ENCODE measurements at places on chromosomes 11 and 22.

GRCh38 chr22:28053896-28054818, 135.1 kb upstream of the PITPNB start:
- DNase-seq, result no peak

DNA sequence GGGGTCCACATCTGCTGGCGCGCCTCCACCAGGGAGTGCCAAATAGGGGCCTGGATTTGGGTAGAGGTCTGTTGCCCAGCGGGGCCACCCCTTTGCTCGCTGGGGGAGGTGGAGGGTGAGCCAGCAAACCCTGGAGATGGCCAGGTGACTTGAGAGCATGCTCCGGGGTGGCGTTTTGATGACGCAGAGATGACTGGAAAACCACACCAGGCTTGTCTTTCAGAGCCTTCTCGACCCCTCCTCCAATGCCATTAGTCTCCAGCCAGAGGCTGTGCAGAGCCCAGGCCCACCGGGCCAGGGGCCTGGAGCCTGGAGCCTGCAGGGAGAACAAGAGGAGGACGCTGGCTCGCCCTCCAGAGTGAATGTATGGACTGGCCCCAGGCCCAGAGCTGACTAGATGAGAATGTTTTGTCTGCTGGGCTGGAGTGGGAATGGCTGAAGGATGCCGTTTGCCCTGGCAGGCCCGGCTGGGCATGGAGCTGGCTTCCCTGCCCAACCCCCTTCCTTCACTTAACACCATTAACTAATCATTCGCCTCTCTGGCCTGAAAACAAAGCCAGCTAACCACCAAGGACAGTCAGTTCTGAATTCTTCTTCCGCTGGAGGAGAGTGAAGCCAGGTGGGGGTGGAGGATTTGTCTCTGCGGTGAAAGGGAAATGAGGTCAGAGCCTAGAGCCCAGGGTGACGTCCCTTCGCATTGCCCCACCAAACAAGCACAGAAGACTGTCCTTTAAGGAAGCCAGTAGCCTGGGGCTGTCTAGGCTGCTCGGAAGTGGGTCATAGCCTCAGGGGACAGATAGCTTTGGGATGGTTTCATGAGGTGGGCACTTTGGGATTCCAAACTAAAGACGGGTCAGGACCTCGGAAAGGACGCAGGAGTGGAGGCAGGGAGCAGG, 1.6 kb upstream of the MCAM start:
- no peak for DNase-seq

- DNase-seq, result peak; percentile 77
Observed at GRCh38 chr11:95231881-95232605, 1.0 kb upstream of the SESN3 start.

GRCh38 chr11:123195188-123196059, at the start of gene CLMP:
TSS of gene CLMP (minus strand) at chr11:123195248. CDS start at chr11:123194940, 308 bp downstream.
- no peak for DNase-seq

DNA sequence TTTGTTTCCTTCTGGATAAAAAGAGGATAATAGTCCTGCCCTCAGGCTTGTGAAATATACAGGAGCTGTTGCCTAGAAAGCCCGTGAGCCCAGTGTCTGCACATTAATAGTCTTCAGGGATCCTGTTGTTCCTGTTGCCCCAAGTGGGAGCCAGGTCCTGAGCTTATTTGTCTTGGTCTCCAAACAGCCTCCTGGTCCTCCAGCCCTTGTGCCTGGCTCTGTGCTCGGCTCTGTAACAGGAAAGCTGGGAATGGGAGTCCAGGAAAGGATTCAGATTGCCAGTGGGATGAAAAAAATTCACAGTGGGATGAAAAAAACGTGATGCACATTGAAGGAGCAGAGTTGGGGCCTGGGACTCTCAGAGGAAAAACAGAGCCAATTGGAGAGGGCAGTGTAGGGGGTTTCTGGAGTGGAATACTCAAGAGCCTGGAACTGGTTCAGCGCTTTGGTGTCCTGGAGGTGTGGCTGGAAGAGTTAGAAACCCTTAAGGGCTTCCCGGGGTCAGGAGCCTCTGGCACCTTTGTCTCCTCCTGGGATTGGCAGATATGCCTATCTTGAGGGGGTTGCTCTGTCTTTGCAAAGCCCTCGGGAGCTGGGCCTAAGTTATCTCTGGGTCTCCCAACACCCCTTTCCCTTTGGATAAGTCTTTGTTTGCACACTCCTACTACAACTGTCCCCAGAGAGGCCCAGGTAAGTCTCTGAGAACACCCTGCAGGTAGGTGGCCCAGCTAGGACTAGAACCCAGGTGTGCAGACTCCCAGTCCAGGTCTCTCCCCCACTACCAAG, 2.3 kb upstream of the INPPL1 start:
- DNase-seq, result peak; percentile 10

Measured in hematopoietic multipotent progenitor cell treated with erythropoietin and hydrocortisone succinate and interleukin-3 and kit ligand, for 17 days (in vitro differentiated cells).